Cortex of kidney (tissue), 1 donor: ENCODE measurements at places on chromosomes 4 and X.

- no peak for DNase-seq
Measured at GRCh38 chr4:153169776-153170175, 34.5 kb upstream of the TRIM2 start.

- no peak for DNase-seq
Measured at GRCh38 chr4:126124818-126125217, 810.1 kb downstream of the FAT4 start.

DNA sequence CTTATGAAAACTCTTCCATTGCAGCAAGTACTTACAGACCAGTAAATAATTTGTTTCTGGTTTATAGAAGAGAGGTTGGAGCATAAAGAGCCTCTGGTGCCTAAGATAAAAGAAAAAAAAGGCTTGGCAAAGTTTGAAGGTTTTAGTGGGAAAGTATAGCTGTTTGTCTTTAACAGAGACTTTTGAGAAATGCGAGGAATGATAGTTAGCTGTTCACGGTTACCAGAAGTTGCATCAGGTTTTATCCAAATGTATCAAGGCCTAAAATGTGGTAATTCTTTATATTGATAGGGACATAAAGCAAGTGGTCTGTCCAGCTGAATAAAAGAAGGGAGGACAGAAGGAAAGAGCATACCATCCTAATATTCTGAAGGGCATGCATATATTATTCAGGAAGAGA lies 29.3 kb downstream of the RAP1GDS1 start:
- no peak for DNase-seq

GRCh38 chr4:123617791-123618190 lies 221.2 kb downstream of the SPRY1 start:
- DNase-seq = no peak

- DNase-seq = no peak
Measured at GRCh38 chrX:40912166-40912565, 173.1 kb upstream of the USP9X start.

- no peak for DNase-seq
Measured at GRCh38 chrX:147894366-147894963, 17.3 kb upstream of the FMR1 start.

DNA sequence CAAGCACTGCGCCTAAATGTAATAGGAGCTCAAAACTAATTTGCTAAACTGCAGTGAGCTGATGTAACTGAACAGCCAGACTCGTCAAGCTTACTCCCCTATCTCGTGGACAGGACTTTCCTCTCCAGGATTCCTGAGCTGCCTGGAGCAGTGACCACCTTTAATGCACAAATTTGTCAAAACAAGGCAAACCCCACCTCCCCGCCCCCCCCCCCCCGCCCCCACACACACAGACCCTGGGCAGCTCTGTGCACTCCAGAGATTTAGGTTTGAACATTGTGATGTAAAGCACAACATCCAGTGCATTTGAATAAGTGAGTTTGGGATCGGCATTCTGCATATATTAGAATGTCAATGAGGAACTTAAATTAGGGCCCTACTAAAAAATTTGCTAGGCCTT lies 77.7 kb upstream of the DHX15 start:
- no peak for DNase-seq

- no peak for DNase-seq
Measured at GRCh38 chrX:110703641-110704040, 92.0 kb downstream of the CHRDL1 start.

- DNase-seq = no peak
Measured at GRCh38 chr4:97185233-97185632, 958.0 kb downstream of the STPG2 start.

GRCh38 chr4:81609844-81610243 lies 138.1 kb upstream of the RASGEF1B start:
- no peak for DNase-seq

DNA sequence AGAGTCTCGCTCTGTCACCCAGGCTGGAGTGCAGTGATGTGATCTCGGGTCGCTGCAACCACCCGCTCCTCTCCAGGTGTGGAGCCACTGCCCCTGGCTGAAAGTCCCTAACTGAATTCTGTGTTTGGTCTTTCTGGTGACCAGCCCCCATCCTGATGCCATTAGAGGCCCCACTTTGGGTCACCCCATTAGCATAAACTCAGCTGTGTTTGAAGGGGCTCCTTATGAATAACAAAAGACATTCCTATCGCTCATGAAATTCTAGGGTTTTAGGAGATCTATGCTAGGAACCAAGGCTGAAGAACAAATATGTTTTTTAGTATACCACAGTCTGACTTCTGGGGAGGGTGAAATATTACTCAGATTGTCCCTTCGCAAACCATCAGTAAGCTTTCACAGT lies 652.9 kb downstream of the ADGRL3 start:
- DNase-seq = no peak

GRCh38 chr4:22670956-22671355 lies 21.8 kb upstream of the GBA3 start:
- DNase-seq = no peak

GRCh38 chr4:122167369-122167768 lies 15.2 kb downstream of the BLTP1 start:
- DNase-seq = no peak

- DNase-seq = no peak
Measured at GRCh38 chr4:16858275-16858752, 40.1 kb downstream of the LDB2 start.

DNA sequence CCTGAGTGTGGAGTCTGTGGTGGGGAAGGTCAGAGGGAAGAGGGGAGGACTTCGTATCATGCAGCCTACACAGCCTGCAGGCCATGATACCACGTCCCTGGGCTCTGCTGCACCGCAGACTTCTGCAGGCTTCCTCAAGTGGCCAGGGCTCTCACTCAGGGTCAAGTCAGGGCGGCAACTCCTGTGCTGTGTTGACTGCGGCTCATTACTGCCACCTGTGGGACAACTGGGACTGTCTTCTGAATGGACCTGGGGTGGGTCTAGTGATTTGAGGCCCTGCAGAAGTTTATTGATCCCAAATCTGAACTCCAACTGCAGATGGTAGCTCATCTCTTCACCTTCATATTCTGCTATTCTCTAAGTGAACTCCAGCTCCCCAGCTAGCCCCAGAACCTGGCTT lies 167.1 kb downstream of the NSUN7 start:
- DNase-seq = no peak

DNA sequence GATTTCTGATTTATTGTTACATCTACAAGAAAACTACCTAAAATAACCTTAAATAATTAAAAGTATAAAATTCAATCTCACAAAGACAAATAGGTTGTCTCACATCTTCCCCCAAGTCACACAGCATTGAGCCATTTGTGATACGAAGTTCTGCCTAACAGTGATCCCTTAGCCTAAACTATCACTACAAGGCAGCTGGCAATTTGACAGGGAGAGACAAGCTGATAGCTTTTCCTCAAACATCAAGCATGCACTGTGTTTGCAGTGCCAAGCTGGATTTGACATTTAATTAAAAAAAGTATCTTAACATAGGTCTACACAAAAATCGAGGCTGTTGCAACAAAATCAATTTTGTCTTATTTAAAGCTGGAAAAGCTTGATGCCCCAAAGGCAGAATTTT lies 464.7 kb upstream of the TRAM1L1 start:
- DNase-seq = no peak

DNA sequence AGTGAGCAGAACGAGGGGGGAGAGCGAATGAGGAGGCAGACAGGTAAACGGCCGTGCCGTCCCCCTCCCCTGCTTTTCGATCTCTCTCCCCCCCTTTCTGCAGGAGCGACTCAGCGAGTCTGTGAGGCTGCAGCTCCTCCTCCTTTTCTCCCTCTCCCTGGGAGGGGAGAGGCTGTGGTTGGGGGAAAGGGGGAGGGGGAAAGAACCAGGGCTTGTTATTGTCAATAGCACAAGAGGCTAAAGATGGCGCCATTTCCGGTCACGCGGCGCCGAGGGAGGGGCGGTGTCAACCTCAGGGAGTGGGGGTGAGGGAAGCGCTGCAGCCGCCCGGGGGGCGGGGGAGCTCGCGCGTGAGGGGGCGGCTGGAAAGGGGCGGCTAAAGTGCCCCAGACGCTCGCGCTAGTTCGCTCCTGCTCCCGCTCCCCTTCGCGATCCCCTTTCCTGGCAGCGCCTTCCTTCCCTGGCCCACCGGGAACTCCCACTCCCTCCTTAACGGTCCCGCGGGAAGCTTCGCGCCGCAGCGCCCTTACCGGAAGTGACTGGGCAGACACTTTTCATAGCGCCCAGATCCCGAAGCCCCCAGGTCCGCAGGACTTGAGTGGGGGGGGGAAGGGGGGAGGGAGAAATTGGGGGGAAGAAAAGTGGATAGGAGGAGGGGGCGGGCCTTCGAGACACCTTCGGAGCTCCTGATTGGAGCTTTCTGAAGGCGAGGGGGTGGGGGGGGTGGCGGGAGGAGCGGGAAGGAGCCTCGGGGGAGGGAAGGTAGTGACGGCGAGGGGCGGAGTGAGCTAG lies at the start of gene CUL4B:
CUL4B (minus strand) TSS at position 121 of the 792 bp plus-strand sequence. CDS start 324 bp downstream, outside the sequence.
- DNase-seq = peak; percentile 21

DNA sequence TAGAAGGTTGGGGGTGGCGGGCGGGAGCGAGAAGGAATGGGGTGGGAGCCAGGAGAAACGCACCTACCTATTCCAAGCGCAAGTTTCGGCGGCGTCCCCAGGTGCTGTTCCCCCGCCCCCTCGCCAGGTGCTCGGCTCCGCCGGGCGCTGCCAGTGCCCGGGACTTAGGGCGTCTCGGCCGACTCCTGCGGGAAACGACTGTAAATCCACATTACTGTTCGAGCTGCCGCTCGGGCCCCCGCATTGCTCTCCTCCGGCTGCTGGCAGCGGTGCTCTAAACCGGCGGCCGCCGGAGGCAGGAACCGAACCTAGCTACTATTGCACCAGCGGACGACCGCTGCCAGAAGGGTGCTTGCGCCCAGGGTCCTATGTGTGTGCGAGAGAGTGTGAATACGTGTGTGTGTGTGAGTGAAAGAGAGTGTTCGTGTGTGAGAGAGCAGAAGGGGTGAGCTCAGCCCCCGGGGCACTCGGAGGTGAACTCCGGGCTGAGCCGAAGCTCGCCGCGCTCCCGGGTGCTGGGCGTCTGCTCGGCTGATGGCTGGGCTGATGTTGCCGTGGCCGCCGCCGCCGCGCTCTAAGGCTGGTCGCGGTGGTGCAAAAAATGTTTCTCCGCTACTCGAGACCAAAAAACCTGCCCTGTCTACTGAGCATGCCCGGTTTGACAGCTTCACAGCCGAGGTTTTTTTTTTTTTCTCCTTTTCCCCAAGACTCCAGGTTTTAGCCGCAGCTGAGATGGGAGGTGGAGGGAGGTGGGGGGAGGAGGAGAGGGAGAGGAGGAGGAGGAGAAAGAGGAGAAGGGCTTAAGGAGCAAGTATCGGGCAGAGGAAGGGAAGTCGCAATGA lies 115.7 kb upstream of the TEX13C start:
- no peak for DNase-seq

DNA sequence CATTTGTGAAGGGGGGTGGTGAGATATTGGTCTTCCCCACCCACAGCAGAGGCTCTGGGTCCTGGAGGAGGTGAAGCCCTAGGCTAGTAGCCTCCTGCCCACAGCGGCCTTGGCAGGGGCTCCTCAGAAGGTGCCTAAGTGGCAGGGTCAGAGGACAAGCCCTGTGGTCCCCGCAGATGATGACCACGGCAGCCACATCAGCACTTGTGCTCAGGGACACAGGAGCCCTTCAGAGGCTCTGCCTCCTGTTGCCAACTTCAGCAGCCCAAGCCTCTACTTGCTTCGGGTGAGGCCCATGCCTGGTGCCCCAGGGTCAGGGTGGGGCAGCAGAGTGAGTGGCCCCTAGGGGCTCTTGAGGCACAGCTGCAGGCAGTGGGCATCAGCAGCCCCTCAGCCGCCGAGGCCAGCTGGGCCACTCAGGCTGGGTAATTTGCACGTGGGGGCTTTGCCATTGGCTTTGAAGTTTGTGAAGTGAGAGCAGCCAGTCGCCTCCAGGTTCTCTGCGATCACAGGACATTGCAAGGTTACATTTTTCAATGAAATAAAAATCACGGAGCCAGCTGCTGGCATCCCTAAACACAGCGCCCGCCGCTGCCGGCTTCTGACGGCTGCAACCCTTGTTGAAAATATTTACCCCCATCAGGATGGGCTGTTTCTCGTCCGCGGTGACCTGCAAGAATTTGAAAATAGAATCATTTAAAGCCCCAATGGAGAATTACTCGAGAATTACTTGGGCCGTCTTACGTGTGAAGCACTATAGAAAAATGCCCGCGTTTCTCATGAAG lies 108.5 kb downstream of the HMX1 start:
- no peak for DNase-seq

DNA sequence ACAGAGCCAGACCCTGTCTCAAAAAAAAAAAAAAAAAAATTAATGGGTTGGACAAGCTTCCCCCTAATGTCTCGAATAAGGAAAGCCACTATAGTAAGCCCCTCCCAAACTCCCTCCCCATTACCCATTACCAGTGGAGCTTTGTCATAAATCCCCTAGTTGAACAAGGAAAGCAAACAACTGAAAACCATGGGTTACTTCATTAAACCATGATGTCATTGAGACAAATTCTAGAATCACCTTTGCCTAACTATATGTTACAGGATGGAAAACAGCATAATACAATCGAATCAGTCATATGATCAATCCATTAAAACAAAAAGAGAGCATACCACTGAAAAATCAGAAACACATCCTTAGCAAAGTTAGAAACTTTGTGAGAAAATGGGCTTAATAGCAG lies 8.2 kb downstream of the ARAP2 start:
- no peak for DNase-seq

DNA sequence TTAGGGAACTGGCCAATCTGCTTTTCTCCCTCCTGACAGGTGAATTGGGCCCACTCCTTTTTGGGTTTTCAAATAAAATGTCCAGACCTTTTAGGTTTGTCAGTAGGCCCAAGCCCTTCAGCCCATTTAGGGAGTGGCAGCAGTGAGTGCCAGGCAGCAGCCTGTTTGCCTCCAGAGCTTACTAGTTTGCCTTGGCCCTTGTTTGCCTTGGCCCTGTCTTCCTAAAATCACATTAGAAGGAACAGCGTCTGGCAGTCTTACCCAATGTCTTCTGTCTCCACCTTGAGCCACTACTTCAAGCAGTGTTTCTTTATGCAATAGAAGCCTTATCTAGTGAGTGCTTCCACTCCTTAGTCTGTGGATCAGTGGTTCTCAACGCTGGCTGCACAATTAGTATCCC lies 117.1 kb downstream of the TMEM164 start:
- DNase-seq = no peak

GRCh38 chr4:61588621-61589402 lies 388.7 kb downstream of the ADGRL3 start:
- DNase-seq = no peak

DNA sequence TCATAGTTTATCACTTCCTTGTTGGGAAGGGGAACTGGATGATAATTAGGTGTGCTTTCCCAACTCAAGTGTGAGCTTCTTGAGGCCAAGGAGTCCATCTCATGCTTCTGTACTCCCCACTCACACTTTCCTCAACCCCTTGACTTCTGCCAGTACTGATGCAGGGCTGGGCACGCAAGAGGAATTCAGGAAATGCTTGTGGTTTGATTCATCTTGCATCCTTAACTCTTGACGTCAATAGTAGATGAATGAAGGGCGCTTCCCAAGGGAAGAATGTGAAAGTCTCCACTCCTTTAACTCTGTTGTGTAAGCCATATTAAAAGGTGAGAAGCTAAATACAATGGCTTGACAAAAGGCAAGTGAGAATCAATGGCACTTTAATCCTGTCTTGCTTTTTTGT lies 101.8 kb downstream of the AGTR2 start:
- DNase-seq = no peak

GRCh38 chr4:121939690-121940089 lies 12.2 kb downstream of the TRPC3 start:
- no peak for DNase-seq
